ENCODE measurements at places on chromosomes 1 and 21.

GRCh38 chr1:78047631-78048030 is 1.9 kb downstream of the GIPC2 start:
- no peak for DNase-seq

GRCh38 chr1:54404939-54405897 is 976 bp downstream of the SSBP3 start:
- DNase-seq = peak; percentile 41

DNA sequence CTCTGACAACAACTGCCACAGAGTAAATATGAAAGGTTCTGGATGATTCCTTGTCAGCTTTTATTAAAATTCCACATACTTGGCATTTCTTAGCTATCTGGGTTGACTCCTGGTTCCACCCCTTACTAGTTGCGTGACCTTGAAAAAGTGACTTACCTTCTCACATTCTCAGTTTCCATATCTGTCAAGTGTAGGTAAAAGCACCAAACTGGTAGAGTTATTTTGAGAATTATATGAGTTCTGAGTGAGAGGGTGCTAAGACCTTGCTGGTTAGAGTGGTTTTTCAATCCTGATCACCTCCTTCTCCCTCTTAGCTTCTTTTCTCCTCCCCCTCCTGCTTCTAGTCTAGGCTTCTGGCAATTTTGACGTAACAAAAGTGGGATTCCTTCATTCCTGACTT is 83.4 kb upstream of the ABCD3 start:
- DNase-seq = no peak

GRCh38 chr1:23601968-23602876 is 42.9 kb upstream of the ID3 start:
- no peak for DNase-seq

- no peak for DNase-seq
Measured at GRCh38 chr1:157069601-157070000, 24.1 kb upstream of the ARHGEF11 start.

GRCh38 chr1:205249651-205250050 is 21.9 kb downstream of the TMCC2 start:
- DNase-seq = no peak

GRCh38 chr1:201947697-201948008 is 1.3 kb upstream of the LMOD1 start:
- DNase-seq = no peak

GRCh38 chr1:210669951-210670350 is 341.2 kb downstream of the HHAT start:
- DNase-seq = no peak

GRCh38 chr1:85297855-85298629 is 21.6 kb upstream of the BCL10 start:
- no peak for DNase-seq

GRCh38 chr1:236144446-236145150 is 2.3 kb downstream of the GPR137B start:
- no peak for DNase-seq

DNA sequence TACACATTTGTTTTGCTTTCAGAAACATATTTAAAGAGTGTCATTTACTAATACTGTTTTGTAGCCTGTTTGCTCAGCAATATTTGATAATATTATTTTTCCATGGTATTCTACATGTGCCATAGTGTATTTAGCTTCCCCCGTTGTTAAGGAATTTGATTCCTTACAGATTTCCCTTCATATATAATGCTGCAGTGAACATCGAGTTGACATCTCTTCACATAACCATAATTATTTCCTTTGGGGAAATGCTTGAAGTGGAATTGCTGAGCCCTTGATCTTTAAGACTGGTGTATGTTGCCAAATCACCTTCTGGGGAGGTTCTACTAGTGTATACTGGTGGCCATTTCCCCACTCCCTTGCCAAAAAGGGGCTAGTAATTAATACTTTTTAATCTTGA is 42.6 kb downstream of the FAM163A start:
- DNase-seq = no peak

DNA sequence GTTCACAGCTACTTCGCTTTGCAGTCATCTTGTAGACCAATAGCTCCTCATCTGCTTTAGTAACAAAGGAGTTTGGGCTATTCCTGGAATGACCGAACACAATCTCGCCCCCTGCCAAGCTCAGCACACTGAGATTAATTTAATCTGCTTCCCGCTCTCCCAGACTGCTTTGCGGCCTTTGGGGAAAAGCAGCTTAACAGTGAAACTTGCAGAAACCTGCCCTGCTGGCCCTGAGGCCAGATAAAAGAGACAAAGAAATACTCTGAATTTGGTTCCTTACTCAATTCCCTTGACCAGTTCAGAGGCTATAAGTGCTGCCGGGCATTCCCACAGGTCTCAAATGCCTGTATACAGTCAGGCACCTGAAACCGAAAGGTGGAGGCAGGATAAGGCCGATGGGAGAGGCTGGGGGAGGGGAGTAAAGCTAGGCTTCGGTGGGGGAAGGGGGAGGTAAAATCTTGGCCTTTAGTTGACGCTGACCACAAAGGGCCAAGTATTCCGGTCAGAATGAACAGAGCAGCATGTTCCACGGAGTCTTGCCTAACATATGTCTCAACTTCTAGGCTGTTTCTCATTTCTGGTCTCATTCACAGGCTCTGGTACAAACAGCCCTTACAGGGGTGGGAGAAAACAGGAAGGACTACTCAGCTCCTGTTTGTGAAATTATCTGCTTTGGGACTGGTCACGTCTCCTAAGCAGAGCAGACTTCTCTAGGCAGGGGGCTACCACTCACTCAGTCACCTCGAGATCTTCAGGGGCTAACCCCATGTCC is 17.7 kb upstream of the A3GALT2 start:
- DNase-seq = peak; percentile 79

GRCh38 chr1:67795179-67795912 is 37.9 kb downstream of the GNG12 start:
- DNase-seq = no peak

DNA sequence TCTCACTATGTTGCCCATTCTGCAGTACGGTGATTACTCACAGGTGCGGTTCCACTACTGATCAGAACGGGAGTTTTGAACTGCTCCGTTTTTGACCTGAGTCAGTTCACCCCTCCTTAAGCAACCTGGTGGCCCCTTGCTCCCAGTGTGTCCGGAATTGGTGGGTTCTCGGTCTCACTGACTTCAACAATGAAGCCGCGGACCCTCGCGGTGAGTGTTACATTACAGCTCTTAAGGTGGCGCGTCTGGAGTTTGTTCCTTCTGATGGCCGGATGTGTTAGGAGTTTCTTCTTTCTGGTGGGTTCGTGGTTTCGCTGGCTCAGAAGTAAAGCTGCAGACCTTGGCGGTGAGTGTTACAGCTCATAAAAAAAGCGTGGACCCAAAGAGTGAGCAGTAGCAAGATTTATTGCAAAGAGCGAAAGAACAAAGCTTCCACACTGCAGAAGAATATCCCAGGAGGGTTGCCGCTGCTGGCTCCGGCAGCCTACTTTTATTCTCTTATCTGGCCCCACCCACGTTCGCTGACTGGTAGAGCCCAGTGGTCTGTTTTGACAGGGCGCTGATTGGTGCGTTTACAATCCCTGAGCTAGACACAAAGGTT is 17.6 kb upstream of the PARP1 start:
- peak; percentile 61 for DNase-seq

DNA sequence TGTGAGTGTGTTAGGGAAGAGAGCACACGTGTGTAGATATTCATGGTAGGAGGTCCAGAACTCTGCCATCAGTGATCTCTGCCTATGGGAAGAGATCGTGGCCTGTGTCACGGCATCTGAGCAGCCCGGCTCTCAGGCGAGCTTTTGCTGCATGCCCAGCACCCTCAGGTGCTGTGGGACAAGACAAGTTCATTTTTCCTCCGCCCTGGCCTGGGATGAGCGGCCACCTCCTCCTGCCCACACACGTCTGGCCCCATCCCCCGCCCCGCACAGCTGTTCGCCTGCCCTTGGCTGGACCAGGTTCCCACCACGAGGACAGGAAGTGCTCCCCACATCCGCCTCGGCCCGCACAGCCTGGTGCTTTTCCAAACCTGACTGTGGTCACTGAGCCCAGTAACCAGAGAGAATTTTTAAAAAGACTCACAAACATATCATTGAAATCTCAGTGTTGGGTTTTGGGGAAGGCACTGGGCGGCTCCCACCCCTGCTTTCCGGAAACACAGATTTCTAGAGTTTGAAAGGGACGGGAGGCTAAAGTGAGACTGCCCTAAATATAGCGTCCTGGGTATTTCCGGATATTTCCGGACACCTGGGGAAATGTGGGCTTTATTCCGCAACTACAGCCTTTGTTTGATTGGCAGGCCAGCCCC is 18.0 kb downstream of the BMP8A start:
- peak; percentile 60 for DNase-seq

GRCh38 chr1:96308314-96308713 is 413.3 kb upstream of the PTBP2 start:
- no peak for DNase-seq

DNA sequence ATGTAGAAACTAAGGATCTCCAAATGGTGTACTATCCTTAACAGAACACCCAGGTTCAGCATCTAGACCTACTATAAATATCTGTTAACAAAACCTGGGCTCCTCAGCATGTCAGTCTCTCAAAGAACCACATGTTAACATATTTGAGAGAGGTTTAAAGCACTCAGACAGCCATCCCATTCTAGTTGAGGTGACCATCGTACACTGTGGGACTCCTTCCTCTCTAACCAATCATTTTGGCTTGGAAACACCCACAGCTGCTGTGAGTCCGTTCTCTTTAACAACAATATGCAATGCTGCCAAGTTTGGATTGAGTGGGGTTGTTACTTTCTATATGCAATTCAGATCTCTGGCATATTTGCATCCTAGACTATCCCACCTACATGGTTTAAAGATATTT is 105.8 kb downstream of the MRPL39 start:
- no peak for DNase-seq

DNA sequence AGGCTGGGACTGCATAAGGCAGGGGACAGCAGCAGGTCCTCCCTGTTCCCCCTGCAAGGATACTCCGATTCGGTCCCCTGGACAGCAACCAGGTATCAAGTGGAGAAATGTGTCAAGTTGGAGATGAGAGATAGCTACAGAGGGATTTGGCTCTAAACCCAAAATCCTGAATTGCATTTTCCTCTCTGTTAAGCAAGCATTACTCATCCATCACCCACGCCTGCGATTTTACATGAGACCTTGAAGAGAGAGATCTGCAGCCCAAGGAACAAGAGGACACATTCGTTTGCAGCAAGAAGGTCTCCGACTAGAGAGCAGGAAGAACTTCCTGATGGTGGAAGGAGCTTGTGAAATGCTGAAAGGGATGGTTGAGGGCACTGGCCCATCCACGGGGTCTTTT is 21.9 kb downstream of the SYT2 start:
- no peak for DNase-seq

DNA sequence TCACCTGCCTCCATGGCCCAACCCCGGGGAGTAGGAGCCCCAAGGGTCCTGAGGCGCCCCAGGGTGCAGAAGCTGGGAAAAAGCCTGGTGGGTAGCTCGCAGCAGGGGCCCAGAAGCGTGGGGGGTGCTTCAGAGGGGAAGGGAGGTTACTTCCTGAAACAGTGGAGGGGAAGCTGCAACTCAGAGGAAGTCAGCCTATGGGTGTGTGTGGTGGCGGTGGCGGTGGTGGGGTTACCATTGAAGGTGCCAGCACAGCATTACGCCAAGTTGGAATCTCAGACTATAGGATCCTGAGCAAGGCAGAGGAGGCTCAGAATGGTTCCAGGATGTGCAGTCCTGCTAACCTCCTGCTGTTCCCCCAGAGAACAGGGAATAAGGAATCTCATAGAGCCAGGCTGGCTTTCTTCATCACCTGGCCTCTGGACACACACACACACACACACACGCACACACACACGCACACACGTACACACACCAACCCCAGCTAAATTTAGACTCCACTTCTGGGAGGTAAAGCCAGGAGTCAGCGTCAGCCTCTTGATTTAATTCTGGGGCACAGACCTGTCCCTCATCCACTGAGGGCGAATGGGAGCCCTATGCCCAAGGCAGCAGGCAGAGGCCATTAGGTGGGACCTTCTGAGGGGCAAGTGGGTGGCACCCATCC is 1.3 kb downstream of the DENND4B start:
- DNase-seq = peak; percentile 36

- no peak for DNase-seq
Measured at GRCh38 chr21:42724226-42724920, 71.0 kb downstream of the PDE9A start.

- DNase-seq = no peak
Measured at GRCh38 chr1:40042341-40042740, 1.8 kb downstream of the CAP1 start.

DNA sequence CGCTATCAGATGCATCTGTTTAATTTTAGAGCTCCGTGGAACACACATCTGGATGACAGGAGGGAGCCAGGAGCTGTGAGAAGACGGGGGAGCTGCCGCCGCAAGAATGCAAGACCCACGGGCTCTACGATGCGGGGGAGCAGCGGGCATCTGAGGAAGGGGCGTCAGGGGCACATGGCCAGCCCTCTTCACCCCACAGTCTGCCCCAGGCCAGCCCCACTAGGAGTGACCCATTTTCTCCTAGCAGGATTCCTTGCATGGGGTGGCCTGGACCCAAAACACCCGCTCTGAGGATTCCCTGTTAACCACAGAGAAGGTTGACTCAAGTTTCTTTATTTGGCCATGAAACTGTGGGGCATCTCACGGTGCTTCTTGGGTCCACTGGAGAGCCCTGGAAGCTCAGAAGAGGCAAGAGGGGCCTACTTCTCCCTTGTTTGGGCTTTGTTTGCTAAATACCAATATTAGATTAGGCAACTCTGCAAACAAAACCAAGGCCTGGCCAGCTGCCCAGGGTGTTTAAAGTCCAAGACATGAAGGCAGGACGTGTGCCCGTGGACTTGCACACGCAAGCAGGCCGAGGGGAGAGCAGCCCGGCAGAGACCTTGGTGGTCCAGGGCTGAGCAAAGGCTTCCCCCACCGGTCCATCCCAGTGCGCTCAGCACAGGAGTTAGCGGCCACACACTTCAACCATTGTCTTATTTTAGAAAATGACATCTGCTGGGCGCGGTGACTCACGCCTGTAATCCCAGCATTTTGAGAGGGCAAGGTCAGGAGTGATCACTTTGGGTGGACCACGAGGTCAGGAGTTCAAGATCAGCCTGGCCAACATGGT is 89.8 kb downstream of the DHRS3 start:
- DNase-seq = peak; percentile 66

DNA sequence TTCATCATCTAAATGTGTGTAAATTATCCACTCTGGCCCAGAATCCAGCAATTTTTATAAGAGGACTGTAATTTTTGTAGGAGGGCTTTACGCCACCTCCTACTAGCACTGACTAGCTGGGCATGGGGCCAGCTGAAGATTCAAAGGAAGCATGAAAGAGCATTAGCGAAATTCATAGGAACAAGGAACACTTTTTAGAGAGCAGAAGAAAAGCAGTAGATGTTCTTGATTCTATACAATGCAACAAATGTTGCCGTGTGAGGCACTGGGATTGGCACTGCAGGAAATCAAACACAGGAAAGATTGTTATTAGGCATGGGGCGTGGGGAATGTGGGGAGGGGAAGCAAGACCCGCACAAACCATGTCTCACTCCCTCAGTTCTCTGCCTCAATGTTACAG is 58.4 kb upstream of the PARP1 start:
- DNase-seq = peak; percentile 84

- peak; percentile 44 for DNase-seq
Measured at GRCh38 chr1:35717911-35718476, 690 bp downstream of the C1orf216 start.

DNA sequence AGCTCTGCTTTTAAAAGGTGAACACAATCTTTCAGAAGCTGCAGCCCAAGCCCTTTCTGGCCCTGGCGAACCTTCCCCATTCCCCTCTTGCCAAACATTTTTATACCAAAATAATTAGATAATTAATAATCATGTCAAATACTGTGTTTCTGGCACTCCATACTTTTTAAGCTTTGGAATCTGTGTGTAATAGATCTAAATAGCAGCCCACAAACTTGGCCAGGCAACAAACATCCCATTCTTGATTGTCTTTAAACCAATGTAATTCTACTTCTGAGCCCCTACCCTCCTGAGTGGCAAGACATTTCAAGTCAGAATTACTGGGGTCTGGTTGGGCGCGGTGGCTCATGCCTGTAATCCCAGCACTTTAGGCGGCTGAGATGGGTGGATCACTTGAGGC is 137.7 kb downstream of the NAV1 start:
- no peak for DNase-seq
